Activated T-cell treated with anti-CD3 and anti-CD28 coated beads for 1 hour (primary cell): ENCODE measurements at places on chromosomes 7 and 10.
A peak's percentile ranks its signal among the peaks of the same experiment; 100 is the strongest.

DNA sequence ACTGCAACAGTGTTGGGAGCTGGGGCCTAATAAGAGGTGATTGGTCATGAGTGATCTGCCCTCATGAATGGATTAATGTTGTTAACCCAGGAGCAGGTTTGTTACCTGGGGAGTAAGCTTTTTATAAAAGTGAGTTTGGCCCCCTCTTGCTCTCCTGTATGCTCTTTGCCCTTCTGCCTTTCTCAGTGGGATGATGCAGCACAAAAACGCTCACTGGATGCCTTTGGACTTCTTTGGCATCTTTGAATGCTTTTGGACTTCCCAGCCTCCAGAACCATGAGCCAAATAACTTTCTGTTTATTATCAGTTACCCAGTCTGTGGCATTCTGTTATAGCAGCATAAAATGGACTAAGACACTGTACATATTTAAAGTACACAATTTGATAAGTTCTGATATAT, 48.5 kb downstream of the CCDC71L start:
- DNase-seq = no peak

- DNase-seq = no peak
Measured at GRCh38 chr10:114686013-114686412, 27.9 kb upstream of the ABLIM1 start.

DNA sequence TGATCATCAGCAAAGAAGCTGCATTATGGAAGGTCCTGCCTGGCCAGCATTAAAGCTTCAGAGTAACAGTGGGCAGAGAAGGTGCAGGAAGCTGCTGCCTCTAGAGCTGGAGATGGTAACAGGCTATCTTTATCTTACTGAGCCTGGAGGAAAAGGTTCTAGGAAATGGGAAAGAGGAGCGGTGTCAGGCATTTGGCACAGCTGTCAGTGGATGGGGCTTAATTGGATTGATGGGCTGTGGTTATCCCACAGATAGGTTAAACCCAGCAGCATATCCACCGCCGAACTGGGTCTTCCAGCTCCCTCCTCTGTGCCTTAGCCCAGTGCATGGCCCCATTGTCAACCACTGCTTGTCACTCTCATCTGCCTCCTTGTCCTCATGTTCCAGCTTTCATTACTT, 127.6 kb downstream of the CCNY start:
- no peak for DNase-seq

DNA sequence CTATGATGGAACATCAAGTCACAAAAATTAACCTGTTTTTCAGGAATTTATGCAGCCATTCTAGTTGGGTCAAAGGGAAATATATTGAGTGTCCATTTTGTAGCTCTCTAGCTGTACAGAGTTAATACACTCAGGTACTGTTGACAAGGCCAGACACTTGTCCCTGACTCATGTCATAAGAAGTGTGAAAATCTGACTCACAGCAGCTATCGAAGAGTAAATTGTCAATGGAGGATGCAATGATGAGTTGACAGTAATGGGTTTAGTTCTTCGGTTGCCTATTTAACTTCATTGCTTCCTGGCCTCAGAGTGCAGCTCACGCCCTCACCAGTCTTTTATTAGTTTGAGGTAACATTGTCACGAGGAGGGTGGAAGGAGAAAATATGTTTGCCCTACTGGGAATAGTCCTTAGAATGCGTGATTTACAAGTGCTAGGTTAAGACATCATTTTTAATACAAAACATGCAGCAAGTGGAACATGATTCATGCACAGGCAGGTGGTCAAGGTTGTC, 255.1 kb downstream of the XPNPEP1 start:
- DNase-seq = no peak

DNA sequence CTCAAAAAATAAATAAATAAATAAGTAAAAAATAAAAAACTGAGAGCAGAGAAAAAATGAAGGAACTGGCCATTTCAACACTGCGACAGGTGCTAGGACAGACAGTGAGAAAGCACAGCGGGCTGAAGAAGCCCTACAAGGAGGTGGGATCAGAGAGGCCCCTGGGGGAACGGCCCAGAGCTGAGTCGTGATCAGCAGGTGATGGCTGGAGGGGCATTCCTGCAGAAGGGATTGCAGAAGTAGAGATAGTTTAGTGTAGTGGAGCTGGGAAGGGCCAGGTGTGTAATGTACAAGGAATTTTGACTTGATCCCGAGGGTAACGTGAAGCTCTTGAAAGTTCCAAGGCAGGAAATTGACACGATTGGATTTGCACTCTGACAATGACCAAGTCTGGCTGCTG, 112.1 kb downstream of the CUL2 start:
- no peak for DNase-seq

- no peak for DNase-seq
Measured at GRCh38 chr7:145729691-145730090, 386.9 kb upstream of the CNTNAP2 start.

GRCh38 chr10:23099816-23100215, 4.4 kb downstream of the MSRB2 start:
- no peak for DNase-seq

DNA sequence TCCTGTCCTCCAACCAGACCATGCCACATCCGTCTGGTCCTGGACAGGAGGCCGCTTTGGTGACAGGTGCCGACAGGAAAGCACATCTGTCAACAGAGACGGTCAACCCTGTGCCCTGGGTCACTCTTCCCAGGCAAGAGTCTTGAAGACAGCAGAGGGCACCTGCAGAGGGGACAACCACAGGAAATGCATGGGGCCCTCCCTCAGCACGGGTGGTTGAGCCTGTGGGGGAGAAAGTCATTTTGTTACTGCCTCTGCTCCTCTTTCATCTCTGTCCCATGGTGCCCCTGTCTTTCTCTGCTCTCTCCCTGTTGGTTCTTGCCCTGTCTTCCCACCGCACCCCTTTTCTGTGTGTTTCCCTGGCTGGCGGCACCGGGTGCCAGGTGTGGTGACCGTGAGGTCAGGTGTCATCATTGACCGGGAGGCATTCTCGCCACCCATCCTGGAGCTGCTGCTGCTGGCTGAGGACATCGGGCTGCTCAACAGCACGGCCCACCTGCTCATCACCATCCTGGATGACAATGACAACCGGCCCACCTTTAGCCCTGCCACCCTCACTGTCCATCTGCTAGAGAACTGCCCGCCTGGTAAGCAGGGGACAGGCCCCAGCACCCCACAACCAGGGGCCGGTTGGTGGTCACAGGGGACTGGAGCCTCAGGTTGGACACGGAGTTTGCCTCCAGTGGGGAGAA, 17.6 kb upstream of the VSIR start:
- no peak for DNase-seq

- DNase-seq = no peak
Measured at GRCh38 chr7:155638366-155638765, 6.1 kb upstream of the RBM33 start.

DNA sequence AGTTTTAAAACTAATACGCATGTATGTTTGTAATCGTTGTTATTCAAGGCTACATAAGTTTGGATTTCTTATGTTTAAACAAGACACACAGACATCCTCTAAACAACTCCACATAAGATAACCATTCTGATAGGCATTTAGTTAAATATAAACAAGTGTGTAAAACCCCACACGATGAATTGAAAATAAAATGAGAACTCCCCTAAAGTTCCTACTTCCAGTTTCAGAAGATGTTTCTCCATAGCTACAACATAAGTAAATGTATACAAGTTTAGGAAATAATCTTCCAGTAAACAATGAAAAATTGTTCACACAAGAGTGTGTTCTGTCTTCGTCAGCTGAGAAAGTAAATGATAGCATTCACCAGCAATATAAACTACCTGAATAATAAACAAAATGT, 246.8 kb downstream of the RNLS start:
- no peak for DNase-seq

- DNase-seq = no peak
Measured at GRCh38 chr10:1198453-1199344, 142.5 kb downstream of the WDR37 start.

DNA sequence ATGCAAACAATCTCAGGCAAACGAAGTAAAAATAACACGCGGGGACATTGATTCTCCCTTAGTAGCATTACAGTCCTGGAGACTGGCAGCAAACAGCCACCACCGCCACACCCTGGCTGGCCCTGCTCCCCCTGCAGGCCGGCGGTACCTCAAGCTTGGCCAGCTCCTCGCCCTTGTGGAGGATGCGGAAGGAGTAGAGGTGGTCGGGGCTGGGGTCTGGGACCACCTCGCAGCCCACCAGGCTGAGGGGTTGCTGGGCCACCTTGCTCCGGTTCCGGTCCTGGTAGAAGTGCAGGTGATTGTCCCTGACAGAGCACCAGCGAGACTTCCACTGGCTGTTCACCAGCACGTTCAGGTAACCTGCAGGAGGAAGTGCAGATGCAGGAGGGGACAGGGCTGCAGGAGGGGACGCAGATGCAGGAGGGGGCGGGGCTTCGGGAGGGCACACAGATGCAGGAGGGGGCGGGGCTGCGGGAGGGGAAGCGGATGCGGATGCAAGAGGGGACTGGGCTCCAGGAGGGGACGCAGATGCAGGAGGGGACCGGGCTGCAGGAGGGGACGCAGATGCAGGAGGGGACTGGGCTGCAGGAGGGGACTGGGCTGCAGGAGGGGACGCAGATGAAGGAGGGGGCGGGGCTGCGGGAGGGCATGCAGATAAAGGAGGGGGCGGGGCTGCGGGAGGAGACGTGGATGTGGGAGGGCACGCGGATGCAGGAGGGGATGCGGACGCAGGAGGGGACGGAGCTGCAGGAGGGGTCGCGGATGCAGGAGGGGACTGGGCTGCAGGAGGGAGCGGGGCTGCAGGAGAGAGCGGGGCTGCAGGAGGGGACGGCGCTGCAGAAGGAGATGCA, 65.7 kb downstream of the VWA2 start:
- DNase-seq = peak; percentile 52

DNA sequence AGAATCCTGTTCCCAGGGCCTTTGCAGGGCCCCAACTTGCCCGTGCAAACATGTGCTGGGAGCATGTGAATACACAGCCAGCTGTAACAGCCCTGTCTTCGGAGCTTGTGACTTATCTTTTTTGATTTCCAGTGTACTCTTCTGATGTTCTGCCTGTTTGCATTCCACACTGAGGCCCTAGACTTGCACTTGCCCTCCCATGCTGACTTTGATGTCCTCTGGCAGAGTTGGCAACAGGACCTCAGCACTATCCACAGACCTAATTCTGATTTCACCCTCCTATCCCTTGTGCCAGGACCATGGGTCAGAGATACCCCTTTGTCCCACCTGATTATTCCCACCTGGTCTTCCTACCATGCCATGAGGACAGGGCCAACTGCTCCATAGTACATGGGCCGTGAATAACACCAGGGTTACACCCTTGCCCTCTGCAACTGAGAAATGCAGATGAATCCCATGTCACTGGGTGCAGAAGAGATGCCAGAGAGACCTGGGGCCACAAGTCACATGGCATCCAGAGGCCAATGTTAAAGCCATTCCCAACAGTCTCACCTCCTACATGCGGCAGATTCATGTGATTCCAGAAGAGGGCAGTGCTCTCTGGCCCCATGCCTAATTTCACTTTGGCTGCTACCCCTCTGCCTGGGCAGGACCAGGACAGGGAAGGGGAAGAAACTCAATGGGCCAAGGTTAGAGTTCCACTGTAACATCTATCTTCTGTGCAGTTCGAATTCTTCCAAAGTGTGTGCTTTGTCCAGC, 43.0 kb downstream of the SCRN1 start:
- no peak for DNase-seq
